ENCODE measurements at places on chromosomes 13 and 19. TPM values are rescaled to one million over a fixed set of nuclear protein-coding genes. Genes with fewer than 3 reads are reported as not detected.

- no peak for DNase-seq
Observed at GRCh38 chr19:19486343-19487076, 28.8 kb downstream of the TSSK6 start.

DNA sequence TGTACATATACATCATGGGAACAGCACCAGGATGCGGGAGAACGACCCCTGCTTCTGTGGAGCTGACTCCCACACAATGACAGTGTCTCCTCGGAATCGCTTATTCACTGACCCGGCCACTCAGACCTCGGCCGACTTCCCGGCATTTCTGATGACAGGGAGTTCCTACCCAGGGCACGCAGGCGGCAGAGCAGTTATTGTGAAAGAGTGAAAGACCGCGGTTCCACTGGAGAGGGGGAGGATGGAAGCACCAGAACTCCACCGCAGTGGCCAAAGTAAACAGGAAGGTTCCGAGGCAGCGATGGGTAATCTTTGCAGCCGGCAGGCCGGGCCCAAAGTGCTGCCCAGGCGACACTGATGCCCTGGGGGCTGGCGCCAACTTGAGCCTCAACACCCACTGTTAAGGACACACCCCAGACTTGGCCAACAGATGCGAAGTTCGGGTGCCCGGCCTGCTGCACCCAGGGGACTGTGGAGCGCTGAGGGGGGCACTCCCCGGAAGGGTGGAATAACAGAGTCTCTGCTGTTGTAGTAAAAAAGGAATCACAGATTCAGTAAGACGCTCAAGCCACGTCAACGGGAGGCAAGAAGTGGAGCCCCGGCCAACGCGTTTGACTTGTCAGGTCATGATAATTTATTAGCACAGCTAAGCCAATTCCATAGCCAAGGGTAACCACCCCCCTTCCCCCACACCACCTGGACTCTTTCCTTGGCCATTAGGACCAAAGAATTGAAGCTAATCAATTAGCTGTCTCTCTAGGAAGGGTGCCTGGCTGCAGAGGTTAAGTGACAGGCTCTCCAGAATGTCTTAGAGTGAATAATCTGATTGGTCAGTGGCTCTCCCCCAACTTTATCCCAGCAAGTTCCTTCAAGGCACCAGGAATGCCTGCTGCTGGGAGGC is 5.8 kb downstream of the MLLT1 start:
- DNase-seq, result peak; percentile 9

DKKL1 gene
- not detected for polyA plus RNA-seq

CKAP2 gene
- polyA plus RNA-seq, result 3.8 TPM

DNA sequence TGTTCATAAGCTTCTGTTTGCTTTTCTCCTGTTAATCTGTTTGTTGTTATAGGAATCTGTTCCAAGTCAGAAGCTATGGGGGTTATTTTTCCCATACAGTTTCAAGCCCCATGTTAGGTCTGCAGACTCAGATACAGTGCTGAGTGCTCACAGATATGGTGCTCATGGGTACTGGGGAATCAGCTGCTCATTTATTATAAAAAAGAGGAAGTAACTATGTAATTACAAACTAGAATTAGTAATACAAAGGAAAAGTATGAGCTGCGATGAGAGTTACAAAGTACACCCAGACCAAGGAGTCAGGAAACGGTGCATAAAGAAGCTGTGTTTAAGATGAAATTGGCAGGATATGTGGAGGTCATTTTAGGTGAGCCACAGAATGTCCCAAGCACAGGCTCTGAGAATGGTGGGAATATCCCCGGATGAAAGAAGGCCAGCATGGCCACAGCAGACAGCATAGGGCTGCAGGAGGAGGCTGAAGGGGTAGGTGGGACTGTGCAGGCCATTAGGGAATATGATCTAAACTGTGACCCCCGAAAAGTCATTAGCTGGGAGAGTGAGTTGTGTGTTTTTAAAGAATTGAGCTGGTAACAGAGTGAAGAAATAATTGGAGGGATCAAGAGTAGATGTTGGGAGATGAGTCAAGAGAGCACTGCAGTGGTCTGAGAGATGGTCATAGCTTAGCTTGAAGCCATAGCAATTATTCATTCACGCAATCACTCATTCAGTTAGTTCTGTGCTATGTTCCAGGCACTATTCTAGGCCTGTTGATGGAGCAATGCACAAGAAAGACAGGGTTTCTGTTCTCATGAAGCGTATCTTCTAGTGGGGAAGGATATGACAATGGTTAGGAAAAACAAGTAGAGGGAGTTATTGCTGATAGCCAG is 177.4 kb upstream of the UBL3 start:
- no peak for DNase-seq

GRCh38 chr19:44647144-44647543 is 3.4 kb downstream of the PVR start:
- no peak for DNase-seq
